ENCODE measurements at places on chromosomes 7 and 10. TPM values are rescaled to one million over a fixed set of nuclear protein-coding genes. Genes with fewer than 3 reads are reported as not detected.

PRR15 gene
- 2.9 TPM for total RNA-seq

TMEM270 gene
- total RNA-seq, result 1.1 TPM

GRID2IP gene
- 3.2 TPM for total RNA-seq

GIMAP6 gene
- 0.12 TPM for total RNA-seq

RNF133 gene
- total RNA-seq, result 0.20 TPM

MYH16 gene
- 0.57 TPM for total RNA-seq

IGFBP3 gene
- 4.1 TPM for total RNA-seq

IRF5 gene
- total RNA-seq, result 16.5 TPM

SEC31B gene
- 30.9 TPM for total RNA-seq

C10orf143 gene
- total RNA-seq, result 0.66 TPM

CCDC146 gene
- total RNA-seq, result 6.3 TPM

AGBL3 gene
- total RNA-seq, result 1.9 TPM

OPALIN gene
- total RNA-seq, result not detected

GIMAP5 gene
- 0.57 TPM for total RNA-seq

TMEM213 gene
- total RNA-seq, result not detected
